Effector memory CD4-positive, alpha-beta T cell (primary cell): ENCODE measurements at places on chromosomes 1 and 21.

DNA sequence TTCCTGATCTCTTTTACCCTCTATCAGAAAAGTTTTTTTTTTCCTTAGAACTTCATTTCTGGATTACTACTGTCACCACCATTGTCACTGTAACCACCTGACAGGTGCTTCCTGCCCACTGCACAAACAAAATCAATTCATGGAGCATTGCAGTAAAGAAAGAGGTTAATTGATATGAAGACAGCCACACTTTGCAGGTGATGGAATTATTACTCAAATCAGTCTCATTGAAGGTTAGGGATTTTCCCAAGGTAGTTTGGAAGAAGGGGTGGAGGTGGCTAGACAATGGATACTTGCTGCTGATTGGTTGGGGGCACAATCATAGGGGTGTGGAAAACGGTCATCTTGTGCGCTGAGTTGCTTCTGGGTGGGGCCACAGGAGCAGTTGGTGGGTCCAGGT is 230.8 kb upstream of the CACYBP start:
- DNase-seq: no peak

DNA sequence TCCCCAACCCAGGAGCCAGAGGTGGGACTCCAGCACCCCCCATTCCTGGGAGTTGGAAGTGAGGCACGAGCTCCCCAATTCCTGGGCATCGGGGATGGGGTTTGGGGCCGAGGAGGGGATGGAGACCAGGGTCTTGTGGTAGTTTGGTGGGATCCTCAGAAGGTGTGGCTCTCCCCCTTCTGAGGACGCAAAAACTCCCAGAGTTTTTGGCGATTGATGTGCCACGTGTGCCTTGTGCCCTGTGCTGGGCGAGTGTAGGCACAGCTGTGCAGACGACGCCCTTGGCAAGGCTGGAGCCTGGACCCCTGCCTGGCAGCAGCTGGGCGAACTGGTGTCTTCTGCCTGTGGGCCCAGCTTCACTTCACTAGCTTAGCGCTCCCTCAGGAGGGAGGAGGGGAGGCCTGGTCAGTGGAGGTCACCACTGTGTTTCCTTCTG is 2.6 kb downstream of the GUK1 start:
- no peak for DNase-seq

- DNase-seq: no peak
These were observed 414 bp downstream of the GUCA2B start for GRCh38 chr1:42153624-42154023.

- DNase-seq: no peak
These were observed 75.7 kb upstream of the KIF26B start for GRCh38 chr1:245079021-245079609.

GRCh38 chr1:105730701-105731100 is 1325.8 kb upstream of the PRMT6 start:
- DNase-seq: no peak

DNA sequence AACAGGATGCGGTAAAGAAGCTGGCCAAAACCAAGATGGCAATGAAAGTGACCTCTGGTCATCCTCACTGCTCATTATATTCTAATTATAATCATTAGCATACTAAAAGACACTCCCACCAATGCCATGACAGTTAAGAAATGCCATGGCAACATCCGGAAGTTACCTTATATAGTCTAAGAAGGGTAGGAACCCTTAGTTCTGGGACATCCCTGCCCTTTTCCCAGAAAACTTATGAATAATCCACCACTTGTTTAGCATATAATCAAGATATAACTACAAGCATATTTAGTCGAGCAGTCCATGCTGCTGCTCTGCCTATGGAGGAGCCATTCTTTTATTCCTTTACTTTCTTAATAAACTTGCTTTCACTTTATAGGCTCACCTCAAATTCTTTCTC is 79.8 kb downstream of the DDX20 start:
- DNase-seq: no peak

DNA sequence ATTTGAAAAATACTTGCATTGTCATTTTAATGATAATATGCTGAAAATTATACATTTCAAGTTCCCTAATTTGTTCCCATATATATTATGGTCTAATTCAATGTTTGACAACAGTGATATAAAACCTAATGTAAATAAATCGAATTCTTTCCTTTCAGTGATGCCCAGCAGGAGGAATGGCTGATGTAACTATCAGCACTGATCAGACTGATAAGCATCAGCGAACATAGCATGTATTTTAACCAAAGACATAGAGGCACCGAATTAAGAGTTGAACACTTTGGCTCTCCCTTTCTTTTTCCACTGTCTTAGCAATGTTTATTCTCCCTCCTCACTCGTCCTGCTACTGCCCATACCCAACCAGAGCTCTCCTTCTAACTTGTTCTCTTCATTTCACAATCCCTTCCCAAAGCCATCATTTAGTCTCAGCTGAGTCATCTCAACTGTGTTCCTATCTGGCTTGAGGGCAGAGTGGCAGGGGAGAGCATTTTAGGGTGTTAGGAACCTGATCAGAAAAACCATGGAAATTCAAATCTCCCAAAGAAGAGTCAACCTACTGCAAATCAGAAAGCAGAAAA is 58.8 kb upstream of the C1orf115 start:
- DNase-seq: no peak

DNA sequence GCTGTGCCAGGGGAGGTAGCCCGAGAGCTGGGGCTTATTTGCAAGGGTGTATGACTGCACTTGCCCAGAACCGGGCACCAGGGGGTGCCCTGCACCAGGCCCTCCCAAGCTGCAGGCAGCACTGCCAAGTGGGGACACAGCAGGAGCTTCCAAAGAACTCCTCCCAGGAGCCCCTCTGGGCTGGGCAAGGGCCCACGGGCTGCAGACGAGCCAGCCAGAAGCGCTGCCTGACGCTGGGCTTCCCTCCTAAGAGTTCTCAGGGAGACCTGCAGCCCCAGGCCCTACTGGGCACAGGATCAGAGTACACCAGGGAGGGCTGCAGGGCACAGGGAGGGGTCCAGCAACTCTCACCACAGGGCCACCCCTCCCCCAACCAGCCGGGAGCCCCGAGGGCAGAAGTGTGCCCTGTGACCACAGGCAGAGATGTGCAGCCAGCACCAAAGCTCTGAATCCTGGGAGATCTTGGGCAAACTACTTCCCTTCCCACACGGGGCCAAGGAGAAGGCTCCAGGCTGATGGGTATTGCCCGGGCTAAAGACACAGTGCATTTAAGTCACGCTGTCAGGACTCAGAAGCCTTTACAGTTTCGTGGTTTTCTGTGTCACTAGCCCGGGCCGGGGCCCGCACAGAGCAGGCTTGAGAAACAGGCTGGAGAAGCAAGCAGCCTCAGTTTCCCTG is 63.4 kb downstream of the KCNAB2 start:
- no peak for DNase-seq

- DNase-seq: no peak
These were observed 6.8 kb downstream of the MX1 start for GRCh38 chr21:41432562-41433460.

DNA sequence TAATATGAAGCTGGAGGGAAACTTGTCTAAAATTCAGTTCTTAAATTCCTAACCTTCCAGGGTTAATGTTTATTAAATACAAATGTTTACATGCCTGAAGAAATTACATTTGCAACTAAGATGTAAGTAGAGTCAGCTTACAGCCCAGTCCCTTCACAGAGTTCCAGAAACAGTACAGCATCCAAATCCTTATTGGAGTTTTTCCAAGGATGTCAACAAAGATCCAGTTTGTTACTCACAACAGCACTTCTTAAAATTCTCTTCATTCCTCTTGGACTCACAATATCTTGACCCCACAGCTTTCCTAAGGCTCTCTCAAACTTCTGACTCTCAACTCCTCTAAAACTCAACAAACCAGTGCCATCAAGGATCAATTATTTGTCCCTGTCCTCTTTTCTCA is 50.1 kb upstream of the RWDD3 start:
- no peak for DNase-seq

DNA sequence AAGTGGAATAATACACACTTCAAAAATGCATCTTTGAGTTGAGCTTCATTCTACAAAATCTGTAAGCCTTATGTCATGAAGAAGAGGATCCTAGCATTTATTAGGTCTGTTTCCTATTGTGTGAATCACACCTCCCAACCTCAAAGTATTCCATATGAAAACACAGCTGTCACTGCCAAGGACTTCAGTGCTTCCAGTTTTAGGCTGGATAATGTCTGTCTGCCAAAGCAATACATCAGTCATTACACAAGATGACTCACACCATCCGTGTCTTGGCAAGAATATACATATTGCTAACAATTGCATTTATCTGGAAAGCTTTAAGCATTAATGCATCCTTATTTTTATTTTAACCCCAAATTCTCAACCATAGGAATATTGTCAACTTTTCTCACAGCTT is 125.7 kb upstream of the TMPRSS15 start:
- no peak for DNase-seq

DNA sequence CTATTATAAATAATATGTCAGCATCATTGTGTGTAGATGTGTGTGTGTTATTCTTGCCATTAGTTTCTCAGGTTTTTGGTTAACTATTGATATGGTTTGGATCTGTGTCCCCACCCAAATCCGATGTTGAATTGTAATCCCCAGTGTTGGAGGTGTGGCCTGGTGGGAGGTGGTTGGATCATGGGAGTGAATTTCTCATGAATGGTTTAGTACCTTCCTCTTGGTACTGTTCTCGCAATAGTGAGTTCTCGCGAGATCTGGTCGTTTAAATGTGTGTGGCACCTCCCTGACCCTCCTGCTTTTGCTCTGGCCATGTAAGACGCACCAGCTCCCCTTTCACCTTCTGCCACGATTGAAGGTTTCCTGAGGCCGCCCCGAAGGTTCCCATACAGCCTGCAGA is 9.6 kb upstream of the POFUT2 start:
- DNase-seq: no peak

GRCh38 chr1:2431103-2431502 is 18.7 kb upstream of the PEX10 start:
- no peak for DNase-seq

DNA sequence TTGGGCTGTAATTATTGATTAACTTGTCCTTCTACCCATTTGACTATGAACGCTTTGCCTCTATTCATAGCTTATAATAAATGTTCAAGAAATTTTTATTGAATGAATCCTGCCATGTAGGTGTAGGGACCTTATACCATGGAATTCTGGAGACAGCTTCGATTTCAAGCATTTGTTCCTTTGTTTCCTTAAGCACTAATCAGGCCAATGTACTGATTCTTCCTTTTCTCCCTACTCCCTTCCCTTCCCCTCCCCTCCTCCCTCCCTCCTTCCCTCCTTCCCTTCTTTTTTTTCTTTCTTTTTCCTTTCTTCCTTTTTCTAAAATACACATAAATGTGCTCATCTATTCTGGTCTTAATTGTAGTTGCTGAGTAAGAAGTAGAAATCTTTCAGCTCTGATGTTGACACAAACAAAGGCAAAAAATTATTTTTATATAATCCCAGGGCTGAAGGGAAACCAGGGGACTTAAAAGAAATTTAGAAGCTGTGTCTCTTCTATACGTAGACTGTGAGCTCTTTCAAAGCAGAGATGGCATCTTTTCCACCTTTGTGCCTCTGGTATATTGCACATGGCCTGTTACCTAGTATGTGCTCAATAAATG is 24.9 kb upstream of the DNM3 start:
- no peak for DNase-seq

DNA sequence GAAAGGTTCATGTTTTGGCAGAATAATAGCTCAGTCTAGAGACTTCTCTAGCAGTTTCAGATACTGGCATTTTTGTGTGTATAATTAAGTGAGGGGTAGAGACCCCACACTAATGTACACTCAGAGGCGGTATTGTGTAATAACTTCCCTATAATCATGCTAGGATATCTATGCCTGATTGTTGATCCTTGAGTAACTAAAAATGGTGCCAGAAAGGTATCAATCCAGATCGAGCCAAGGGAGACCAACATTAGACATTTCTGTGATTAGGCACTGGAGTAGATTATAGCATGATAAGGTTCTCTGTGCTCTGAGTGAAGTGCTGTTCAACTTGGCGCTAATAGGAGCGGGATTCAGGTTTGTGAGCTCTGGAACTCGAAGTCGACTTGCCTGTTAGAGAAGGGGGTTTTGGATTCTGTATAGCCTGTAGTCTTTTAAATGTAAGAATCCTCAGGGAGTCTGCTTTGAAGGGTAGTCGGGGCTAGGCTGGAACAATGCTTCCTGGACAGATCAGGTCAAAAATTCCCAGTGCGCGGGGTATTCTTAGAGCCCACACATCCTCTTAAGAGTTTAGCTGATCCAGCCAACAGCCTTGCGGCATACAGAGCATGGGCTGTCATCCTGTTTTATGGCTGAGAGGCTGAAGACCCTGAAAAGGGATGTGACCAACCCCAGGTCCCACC is 24.2 kb downstream of the MAN1C1 start:
- DNase-seq: no peak

DNA sequence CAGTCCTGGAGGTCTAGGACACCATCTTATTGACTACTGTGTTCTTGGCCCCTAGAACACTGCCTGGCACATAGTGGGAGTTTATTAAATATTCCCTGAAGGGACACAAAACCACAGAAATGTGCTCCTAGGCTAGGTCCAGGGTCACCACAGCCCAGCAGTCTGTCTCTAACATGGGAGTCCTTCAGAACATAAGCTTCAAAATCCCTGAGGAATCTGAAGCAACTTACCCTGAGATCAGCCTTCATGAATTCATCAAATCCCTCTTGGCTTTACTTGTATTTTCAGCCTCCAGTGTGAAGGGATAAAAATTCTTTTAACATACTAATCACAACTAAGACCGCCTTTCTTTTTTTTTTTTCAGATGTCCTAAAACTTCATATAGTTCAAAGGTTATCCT is 32.7 kb upstream of the BCAR3 start:
- DNase-seq: no peak

DNA sequence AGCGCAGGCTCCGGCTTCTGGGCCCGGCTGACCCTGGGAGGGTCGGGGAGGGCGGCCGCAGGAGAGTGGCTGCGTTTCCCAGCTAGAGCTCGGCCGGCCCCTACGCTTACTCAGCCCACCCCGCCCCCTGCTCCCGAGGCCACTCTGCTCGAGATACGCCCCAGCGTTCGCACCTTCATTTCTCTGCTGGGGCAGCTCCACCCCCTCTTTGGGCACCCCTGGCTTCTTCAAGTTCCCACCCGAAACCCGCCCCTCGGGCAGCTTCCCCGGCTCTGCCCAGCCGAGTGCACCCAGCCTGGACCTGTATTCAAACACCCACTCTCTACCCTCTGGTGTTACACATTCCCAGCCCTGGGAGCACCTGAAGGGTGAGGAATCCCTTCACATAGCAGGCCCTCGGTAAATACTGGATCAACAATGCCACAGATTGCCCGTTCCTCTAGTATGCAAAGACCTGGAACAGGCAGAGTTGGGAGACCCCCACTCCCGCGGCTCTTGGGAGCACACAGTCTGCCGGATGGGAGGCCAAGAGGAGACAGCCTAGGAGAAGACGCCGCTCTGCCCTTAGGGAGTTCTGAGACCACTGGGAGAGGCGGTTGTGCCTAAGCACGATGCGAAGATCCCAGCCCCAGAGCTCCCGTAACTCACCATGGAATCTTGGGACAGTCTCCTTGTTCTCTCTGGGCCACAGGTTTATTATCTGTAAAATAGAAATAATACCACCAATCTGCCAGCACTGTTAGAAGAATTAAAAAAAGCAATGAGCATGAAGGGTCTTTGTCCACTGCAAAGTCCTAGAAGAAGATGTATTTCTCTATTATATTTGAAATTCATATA is 566 bp upstream of the PAQR7 start:
- no peak for DNase-seq

GRCh38 chr1:172960019-172960418 is 90.7 kb downstream of the TNFSF18 start:
- no peak for DNase-seq

- no peak for DNase-seq
These were observed 2.2 kb downstream of the NFIA start for GRCh38 chr1:61084491-61085031.
